ENCODE measurements at places on chromosomes 6 and 20.

DNA sequence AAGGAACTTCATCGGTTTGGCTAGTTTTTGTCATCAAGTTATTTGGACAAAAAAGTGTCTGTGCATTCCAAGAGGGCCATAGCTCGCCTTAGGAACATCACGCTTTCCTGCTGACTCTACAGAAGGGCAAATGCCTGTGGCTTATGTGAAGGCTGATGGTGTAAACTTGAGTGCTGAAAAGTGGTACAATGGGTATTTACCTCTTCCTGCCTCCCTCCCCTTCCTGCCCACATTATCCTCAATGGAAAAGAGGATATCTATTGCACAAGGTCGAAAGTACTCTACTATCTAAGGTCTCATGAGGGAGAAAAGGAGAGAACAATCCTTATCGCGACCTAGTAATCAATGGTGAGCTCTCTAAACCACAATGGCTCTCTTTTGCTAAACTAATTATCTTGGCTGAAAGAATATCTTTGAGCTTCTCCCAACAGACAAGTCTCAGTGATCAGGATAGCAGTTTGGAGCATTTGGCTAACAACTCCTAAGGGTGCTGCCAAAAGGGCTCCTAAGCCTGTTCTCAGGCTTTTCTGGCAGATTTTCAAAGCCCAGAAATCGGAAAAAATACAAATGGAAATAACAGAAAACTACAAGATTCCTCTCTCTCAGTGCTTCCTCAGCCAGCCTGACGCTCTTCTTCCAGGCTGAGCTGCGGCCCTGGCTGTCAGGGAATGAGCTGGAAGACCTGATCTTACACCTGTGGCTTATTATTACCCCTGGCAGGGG, 42.6 kb upstream of the ENPP1 start:
- DNase-seq = no peak

GRCh38 chr6:106908386-106908840, 66.1 kb downstream of the CD24 start:
- DNase-seq = no peak

GRCh38 chr6:136491251-136491650, 59.0 kb downstream of the MAP7 start:
- no peak for DNase-seq

- DNase-seq = no peak
Observed at GRCh38 chr20:41027872-41028358, 707 bp upstream of the TOP1 start.

- DNase-seq = no peak
Observed at GRCh38 chr6:122020588-122021264, 378.7 kb upstream of the HSF2 start.

GRCh38 chr20:22904386-22904785, 130.7 kb upstream of the SSTR4 start:
- DNase-seq = no peak

- no peak for DNase-seq
Observed at GRCh38 chr6:139529420-139529819, 155.0 kb upstream of the CITED2 start.

GRCh38 chr6:71292001-71292400, 3.4 kb downstream of the OGFRL1 start:
- no peak for DNase-seq

GRCh38 chr6:130288065-130288464, 65.3 kb upstream of the SAMD3 start:
- no peak for DNase-seq

DNA sequence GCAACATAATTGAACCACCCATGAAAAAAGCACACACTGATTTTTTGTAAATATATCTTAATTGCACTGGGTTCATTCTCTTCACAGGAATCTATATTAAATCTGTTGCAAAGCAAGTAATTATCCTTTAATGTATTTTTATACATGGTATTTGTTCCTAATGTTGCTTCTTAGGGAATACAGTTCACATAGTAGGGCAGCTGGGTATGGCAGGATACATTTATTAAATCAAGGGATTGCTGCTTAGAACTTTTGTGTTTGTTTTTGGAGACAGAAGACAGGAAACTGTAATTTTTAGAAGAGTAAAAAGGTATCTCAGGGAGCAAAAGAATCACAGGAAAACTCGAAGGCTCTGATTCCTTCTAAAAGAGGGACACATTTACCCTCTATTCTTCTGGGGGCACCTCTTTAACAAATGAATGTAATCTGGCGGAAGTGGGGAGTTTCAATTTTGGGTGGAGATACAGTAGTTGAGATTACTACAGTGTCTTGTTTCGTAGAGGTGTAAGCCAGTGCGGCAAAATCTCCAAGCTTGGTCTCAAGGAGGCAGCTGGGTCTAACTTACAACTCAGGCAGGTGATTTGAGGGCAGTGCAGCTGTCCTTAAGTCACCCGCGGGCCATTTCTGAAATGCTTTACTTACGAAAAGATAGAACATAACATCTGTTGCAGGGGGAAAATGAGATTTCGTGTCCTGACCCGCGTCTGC, 812 bp upstream of the SMIM13 start:
- peak; percentile 37 for DNase-seq

DNA sequence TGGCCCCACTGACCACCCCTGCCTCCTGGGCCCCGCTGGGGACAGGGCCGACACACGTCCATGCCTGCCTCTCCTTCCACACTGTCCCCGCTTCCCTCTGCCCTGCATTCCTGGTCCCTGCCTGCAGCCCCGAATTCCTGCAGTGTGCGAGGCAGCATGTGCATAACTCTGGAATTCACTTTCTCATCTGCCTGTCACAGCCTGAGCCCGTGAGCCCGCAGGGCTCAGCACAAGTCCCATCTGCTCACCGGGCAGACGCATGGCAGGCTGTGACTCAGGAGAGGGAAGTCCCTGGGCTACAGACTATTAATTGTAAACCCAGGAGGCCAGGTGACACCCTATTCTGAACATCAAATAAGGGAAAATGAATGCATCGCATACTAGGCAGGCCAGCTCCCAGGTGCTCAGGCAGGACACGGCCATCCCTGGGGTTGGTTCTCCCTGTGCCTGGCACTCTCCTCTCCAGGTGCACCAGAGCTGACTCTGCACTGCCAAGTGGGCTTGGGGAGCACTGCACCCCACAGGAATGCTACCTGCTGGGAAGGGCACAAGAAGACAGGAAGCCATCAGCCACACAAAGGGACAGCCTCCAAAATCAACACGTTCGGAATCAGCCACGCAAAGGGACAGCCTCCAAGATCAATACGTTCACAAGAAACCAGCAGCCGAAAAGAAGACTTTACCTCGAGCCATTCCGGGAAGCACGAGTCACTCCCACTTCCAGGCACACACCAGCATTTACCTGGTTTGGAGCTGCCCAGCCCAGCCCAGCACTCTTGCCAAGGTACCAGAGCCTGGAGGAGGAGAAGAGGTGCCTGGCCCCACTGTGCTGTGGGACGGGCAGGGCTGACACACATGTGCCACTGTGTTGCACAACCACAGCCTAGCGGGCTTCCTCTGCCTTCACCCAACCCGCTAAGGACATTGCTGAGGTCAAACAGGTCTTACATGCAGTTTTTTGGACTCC, 65.9 kb downstream of the DLL1 start:
- DNase-seq = no peak

DNA sequence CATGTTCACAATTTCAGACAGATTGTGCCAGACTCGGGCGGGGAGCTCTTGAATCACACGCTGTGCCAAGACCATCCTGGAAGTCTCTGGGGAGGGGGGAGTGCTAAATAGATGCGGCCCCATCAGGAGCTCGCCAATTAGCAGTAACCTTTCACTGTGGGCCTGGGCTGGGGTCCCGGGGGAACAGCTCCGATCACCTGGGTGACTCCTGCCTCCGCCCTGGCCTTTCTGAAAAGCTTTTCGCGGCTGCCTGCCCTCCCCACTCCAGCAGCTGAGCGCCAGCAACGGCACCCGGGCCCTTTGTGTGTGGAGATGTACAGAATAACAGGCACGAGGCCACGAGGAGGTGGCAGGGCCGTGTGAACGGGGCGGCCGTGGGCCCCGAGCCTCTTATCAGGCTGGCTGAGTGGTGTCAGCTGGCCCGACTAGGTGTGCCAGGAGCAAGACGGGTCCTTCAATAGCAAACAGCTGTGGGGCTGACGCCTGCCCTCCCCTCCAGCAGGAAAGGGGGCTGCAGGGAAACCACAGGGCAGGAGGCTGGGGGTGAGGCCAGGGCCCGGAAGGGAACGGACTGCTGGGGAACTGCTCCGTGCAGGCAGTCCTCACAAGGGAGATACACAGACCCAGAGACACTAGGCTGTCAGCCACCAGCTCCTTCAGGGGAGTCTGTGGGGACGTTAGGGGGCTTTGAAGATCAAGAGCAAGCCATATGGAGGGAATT, 56.8 kb downstream of the NOL4L start:
- DNase-seq = no peak

DNA sequence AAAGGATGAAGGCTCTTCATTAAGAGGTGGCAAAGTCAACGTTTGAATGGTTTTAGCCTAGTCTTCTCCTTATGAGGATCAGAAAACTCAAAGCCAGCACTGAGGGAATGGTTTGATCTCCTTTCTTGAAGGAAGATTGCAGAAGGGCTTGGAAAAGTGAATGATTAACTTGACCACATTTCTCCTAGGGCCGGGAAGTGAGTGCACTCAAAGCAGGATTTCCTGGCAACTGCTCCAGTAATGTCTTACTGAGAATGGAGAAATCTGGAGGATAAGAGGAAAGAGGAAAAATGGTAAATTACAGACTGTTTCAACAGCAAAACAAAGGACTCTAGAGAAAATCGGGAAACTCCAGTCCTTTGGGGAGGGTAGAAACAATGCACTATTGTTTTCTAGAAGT, 189.0 kb upstream of the FOXA2 start:
- DNase-seq = no peak

GRCh38 chr6:71444222-71444621, 155.6 kb downstream of the OGFRL1 start:
- DNase-seq = no peak

- no peak for DNase-seq
Observed at GRCh38 chr6:100166956-100167355, 172.9 kb upstream of the MCHR2 start.

DNA sequence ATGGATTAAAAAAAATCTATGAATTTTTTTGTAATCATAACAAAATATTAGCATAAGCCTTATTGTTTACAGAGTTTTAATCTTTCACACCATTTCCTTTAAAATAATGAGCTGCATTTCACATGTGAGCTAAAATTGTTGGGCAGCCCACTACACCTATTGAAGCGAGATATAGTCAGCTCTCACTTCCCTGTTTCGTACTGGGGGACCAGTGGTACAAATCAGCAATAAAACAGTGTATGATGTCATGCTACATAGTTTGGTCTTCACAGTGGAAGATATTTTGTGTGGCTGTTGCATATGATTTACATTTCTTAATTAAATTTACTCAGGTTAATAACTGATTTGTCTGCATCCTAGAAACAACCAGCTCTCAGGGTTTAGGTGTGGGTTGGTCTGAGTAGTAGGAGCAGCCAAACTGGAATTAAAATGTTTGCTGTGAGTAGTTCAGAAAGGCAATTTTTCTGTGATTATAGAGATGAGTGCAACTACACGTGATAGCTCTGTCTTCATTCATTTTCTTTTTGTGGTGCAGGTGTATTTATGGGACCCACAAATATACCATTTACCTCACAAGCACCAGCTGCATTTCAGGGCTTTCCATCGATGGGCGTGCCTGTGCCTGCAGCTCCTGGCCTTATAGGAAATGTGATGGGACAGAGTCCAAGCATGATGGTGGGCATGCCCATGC, 99.3 kb downstream of the B3GAT2 start:
- DNase-seq = no peak

- DNase-seq = peak; percentile 22
Observed at GRCh38 chr6:159080217-159080976, 35.6 kb upstream of the TAGAP start.

- peak; percentile 7 for DNase-seq
Observed at GRCh38 chr6:28488916-28489365, 26.7 kb downstream of the GPX6 start.

DNA sequence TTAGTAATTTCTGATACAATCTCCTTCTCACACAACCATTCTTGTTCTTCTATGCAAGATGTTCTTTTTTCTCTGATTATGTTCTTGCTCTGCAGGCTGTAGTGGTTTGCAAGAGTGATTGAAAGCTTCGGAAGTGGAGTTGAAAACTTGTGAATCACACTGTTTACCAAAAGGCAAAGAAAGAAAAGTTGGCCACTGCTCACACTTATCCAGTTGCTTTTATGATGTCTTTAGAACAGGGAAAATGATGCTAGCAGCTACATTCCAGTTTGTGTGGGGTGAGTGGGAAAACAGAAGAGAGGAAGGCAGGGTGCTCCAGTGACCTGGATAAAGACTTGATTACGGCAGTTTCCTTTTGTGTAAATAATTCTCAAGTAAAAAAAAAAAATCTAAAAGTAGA, 583.3 kb downstream of the TENT5A start:
- DNase-seq = no peak

GRCh38 chr6:166258854-166259276, 49.3 kb downstream of the PRR18 start:
- DNase-seq = peak; percentile 27

DNA sequence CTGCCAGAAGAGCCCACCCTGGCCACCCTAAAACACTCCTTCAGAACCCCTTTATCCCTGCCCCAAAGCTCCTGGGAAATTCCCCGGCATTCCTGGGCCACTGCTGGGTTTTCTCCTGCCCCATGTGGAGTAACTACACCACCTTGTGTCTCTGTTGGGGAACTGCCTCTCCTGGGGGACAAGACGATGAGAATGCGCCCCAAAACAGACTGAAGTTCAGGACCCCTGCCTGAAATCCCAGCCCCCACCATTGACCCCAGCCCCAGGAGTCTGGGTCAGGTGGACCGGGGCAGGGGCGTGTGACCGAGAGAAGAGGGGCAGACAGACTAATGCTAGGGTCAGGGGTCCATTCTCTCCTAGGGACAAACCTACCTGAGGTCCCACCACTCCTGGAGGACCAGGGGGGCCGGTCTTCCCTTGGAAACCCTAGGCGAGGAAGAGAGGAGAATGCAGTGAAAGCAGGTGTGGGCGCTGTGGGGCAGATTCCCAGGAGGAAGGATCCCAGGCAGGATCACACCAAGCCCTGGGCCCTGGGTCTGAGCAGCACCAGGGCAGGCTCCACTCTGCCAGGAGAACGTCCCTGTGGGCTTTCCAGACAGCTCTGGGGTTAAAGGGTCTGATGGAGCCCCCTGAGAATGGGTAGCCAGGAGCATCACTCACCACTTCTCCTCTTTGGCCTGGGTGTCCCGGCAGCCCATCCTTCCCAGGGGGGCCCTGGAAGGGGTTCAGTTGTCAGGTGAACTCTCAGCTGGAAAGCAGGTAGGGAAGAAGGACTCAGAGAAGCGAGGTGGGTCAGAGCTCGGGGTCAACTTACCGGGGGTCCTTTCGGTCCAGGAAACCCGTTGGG, 19.4 kb downstream of the COL11A2 start:
- DNase-seq = no peak

Data from CD4-positive, alpha-beta T cell treated with Interleukin-4 for 4 hours (primary cell).